Central memory CD8-positive, alpha-beta T cell (primary cell): ENCODE measurements at places on chromosomes 12 and 14.

- no peaks in the 10 kb centered on the region for H3K4me1 ChIP-seq
- H3K36me3 ChIP-seq: no peaks in the 10 kb centered on the region
- no peak overlapping the region for H3K27ac ChIP-seq
- peaks cover 68% of the 10 kb centered on the region for H3K27me3 ChIP-seq
Observed at GRCh38 chr14:23206422-23207145, 23.1 kb upstream of the SLC7A8 start.

- H3K4me1 ChIP-seq: peaks cover 8% of the 10 kb centered on the region
- H3K36me3 ChIP-seq: peaks cover 3% of the 10 kb centered on the region
- no peak overlapping the region for H3K27ac ChIP-seq
- no peak for DNase-seq
- no peaks in the 10 kb centered on the region for H3K27me3 ChIP-seq
Observed at GRCh38 chr14:56199982-56200577, 81.9 kb downstream of the PELI2 start.

- H3K27me3 ChIP-seq: peaks cover 94% of the 10 kb centered on the region
- H3K36me3 ChIP-seq: peaks cover 1% of the 10 kb centered on the region
- DNase-seq: no peak
- H3K4me3 ChIP-seq: no peak overlapping the region
- H3K27ac ChIP-seq: no peak overlapping the region
Observed at GRCh38 chr14:100900837-100901390, 2.6 kb downstream of the RTL1 start.

DNA sequence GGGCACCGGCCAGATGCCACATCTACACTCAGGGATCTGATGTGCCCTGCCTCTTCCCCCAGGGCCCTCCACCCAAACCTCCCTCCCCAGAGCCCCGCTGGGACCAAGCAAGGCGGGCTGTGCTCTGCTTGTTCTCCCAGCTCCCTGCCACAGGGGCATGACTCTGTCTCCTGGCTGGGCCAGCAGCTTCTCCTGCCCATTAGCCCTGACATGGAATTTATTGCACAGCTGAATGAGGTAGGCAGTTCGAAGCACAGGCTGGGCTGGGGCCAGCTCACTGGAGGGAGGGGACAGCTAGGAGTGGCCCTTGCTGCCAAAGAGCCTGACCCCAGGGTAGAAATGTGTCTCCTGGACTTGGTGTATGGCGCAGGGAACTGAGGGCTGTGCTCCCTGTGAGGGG, 42.4 kb downstream of the ARL6IP4 start:
- no peak overlapping the region for H3K27ac ChIP-seq
- peaks cover 8% of the 10 kb centered on the region for H3K4me1 ChIP-seq
- H3K4me3 ChIP-seq: no peak overlapping the region
- no peaks in the 10 kb centered on the region for H3K36me3 ChIP-seq

GRCh38 chr12:34305176-34305575, 282.9 kb downstream of the ALG10 start:
- H3K36me3 ChIP-seq: no peaks in the 10 kb centered on the region
- no peaks in the 10 kb centered on the region for H3K27me3 ChIP-seq
- no peaks in the 10 kb centered on the region for H3K4me1 ChIP-seq
- no peak overlapping the region for H3K4me3 ChIP-seq
- no peak for DNase-seq

DNA sequence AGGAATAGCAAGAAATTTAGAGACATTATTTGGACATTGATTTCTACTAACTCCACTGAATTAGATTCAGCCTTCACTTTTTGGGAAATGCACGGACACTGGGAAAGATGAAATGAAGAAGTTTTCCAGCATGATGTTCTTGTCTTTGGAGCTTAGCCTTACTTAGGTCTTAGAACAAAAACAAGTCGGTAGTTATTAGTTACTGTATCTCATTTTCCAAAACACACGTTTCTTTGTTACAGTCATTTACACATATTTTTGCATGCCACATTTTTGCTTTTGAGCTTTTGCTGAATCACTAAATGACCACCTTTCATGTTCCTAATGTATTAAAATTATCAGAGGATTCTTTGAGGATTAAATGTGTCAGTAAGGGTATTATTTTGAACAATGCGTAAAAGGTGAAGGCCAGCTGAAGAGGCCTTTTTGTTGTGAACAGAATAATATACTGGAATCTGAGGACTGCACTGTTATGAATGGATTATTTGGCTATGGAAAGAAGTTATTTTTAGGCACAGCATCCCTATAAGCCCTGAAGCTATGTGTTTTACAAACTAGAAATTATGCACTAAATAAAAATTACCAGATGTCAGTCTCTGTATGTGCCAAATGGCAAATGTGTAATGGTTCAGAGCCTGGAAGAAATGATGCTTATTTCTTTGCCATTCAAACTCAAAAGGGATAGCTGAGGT, 138.2 kb downstream of the SRGAP1 start:
- H3K27ac ChIP-seq: no peak overlapping the region
- DNase-seq: no peak
- H3K4me1 ChIP-seq: no peaks in the 10 kb centered on the region
- H3K36me3 ChIP-seq: no peaks in the 10 kb centered on the region

GRCh38 chr14:70670992-70671651, 29.4 kb downstream of the TTC9 start:
- no peak for DNase-seq
- H3K36me3 ChIP-seq: peaks cover 23% of the 10 kb centered on the region
- H3K4me3 ChIP-seq: no peak overlapping the region
- no peak overlapping the region for H3K27ac ChIP-seq
- H3K27me3 ChIP-seq: no peaks in the 10 kb centered on the region

- peaks cover 30% of the 10 kb centered on the region for H3K36me3 ChIP-seq
- H3K27ac ChIP-seq: peak overlapping the region; percentile 95
- H3K4me3 ChIP-seq: peak overlapping the region; percentile 99
- H3K27me3 ChIP-seq: no peaks in the 10 kb centered on the region
- DNase-seq: peak; percentile 46
Observed at GRCh38 chr12:68611094-68611805, 551 bp downstream of the RAP1B start.

- no peak overlapping the region for H3K27ac ChIP-seq
- peaks cover 26% of the 10 kb centered on the region for H3K36me3 ChIP-seq
- DNase-seq: no peak
- H3K4me1 ChIP-seq: no peaks in the 10 kb centered on the region
- H3K4me3 ChIP-seq: no peak overlapping the region
- H3K27me3 ChIP-seq: no peaks in the 10 kb centered on the region
Observed at GRCh38 chr12:92802906-92803305, 100.1 kb downstream of the PLEKHG7 start.

DNA sequence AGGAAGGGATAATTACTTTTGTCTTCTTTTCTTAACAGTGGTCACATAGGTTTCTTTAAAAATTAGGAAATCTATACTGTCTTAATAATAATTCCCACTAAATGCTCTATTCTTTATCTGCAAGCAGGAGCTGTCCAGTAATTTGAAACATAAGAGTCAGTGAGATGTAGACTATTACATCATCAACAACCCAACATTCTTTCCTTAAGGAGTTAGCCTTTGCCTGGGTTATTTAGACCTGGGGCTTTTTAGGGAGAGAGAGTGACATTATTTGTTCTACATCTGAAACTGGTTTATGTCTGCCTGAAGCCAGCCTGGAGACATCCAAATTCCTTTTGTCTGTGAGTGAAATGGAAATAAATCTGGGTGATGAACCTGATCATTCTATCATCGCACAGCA, 294.4 kb downstream of the TMTC2 start:
- no peaks in the 10 kb centered on the region for H3K4me1 ChIP-seq
- no peak for DNase-seq
- H3K27me3 ChIP-seq: no peaks in the 10 kb centered on the region
- no peak overlapping the region for H3K4me3 ChIP-seq
- no peaks in the 10 kb centered on the region for H3K36me3 ChIP-seq
- no peak overlapping the region for H3K27ac ChIP-seq

DNA sequence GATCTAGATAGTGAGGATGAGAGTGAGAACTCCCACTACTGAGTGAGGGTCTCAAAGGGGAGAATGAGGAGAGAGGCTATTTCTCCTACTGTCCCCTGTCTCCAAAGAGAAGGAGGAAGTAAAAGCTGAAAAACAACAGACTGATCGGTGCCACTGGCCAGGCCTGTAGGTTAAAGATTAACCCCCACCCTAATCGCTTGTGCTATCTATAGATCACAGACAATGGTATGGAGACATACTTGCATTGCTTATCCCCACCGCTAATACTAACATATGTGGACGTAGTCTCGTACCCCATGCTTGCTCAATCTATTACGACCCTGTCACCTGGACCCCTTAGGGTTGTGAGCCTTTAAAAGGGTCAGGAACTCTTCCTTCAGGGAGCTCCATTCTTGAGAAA, 777.9 kb upstream of the TMEM132C start:
- H3K4me3 ChIP-seq: no peak overlapping the region
- H3K27ac ChIP-seq: no peak overlapping the region
- DNase-seq: no peak
- H3K4me1 ChIP-seq: no peaks in the 10 kb centered on the region
- H3K27me3 ChIP-seq: no peaks in the 10 kb centered on the region

GRCh38 chr12:118034429-118035189, 18.1 kb downstream of the RFC5 start:
- H3K4me3 ChIP-seq: no peak overlapping the region
- peak overlapping the region; percentile 19 for H3K27ac ChIP-seq
- peaks cover 54% of the 10 kb centered on the region for H3K36me3 ChIP-seq
- no peak for DNase-seq
- H3K4me1 ChIP-seq: no peaks in the 10 kb centered on the region

GRCh38 chr12:2256915-2257314, 204.1 kb downstream of the CACNA1C start:
- peaks cover 48% of the 10 kb centered on the region for H3K27me3 ChIP-seq
- no peak overlapping the region for H3K27ac ChIP-seq
- H3K4me3 ChIP-seq: no peak overlapping the region
- no peaks in the 10 kb centered on the region for H3K36me3 ChIP-seq
